CD8-positive, alpha-beta memory T cell (primary cell): ENCODE measurements at places on chromosomes 4 and X. TPM values are rescaled to one million over a fixed set of nuclear protein-coding genes. Genes with fewer than 3 reads are reported as not detected.

Gene DSPP
- polyA plus RNA-seq = not detected

Gene HDX
- polyA plus RNA-seq = 0.90 TPM

Gene CT55
- polyA plus RNA-seq = not detected

Gene ZNF275
- polyA plus RNA-seq = 5.4 TPM

Gene KLHL34
- polyA plus RNA-seq = 0.38 TPM

Gene VCX2
- not detected for polyA plus RNA-seq

Gene SAGE1
- not detected for polyA plus RNA-seq

Gene GPM6B
- polyA plus RNA-seq = 0.30 TPM

Gene F8A2
- polyA plus RNA-seq = not detected
